ENCODE measurements at places on chromosomes 12 and 14.

DNA sequence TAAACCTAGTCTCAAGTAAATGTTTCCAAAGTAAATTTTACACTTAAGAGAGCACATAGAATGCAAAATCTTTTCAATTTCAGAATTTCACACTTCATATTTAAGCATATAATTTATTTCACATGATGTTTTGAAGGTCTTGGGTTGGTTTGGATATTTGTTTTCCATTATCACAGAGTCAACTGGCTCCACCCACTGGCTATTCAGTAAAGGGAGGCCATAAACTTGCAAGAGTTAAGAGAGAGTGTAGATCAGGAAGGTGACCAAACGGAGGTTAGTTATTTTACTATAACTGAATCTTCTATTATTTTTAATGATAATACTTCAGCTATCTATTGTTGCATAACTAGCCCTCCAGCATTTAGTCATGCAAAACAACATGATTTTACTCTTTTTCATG lies 6.2 kb upstream of the CPNE8 start:
- peak; percentile 4 for DNase-seq

DNA sequence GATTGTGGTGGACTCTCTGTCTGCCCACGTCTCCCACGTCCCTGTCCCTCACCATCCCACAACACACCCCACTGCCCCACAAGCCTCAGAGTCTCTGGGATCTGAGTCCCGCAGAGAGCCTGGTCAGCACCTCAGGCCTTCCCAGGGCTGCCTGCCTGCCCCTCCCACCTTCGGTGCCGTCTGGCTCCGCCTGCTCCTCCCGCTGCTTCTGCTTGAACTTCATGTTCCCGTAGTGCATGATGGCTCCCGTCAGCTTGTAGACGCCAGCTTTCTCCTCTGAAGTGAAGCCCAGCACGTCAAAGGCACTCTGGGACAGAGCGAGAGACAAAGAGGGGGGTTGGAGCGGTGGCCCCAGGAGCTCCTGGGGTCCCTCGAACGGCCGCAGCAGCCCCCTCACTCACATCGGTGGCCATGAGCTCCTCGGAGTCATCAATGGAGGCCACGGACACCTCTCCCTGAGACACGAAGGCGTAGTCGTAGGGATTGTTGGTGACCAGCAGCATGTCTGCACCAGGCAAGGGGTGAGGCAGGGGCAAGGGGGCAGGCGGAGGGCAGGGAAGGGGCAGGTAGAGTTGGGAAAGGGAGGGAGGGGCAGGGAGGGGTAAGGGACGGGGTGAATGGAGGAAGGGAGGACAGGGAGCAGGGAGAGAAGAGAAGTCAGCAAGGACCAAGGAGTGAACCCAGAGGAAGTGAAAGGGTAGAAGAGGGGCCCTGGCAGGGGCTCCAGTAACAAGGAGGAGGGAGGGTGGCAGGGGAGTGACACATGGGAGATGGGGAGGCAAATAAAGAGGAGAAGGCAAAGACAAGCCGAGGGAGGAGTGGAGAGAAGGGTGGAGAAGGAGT lies 5.6 kb downstream of the MYH6 start:
- no peak for DNase-seq

DNA sequence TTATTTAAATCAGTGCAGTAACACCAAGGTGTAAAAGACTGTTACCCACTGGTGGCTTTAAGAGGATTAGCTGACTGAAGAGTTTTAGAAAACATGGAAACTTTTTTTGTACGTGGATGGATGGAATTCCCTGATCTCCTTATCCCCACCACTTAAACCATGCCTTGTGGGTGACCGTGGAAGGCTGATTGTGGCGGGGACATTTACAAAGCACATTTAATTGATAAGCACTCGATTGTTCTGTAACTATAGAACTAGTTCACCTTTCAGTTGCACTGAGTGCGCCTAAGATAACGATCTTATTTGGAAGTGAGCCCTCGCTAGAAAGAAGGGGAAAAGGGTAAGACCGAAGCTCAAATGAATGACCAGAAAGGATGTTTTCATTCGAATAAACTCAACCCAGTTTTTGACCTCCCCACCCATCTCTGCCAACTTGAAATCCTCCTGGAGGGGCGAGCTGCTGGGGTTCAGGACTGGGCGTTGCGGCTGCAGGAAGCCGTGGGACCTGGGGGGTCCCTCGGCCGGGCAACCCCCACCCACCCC lies 688 bp upstream of the RASSF3 start:
- DNase-seq = no peak

DNA sequence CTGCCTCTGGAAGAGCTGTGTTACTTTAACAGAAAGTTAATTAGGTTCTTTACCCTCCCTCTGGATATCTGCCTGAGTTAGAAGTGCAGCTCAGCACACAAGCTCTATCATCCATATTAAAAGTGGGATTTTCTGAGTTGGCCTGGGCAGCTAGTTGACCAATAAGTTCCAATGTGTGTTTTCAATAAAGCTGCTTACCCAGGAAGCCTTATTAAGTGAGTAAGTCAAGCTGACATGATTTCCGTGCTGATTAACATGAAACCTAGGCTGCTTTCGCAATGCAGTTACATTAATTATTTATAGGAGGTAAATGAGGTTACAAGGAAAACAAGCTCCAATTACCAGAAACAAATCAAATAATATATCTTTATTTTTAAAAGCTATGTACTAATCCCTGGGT lies 4.8 kb downstream of the NEUROD4 start:
- no peak for DNase-seq

DNA sequence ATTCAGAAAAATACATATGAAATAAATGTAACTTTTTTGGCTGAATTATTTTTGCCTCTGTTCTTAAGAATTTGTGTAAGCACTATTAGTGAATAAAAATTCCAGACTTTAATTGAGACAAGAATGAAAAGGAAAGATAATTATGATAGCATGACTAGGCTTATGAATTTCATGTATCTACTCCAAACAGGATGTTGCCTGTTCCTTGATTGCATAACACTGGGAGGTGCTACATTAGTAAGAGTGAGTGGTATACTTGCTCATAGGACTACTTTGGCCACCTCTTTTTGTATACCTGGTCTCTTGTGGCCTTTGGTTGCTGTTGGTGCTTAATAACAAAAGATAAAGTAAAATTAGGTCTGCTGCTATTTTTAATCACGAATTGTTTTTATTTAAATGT lies 112.8 kb downstream of the NAV3 start:
- DNase-seq = no peak

- no peak for DNase-seq
These were observed 93.1 kb downstream of the PPM1H start for GRCh38 chr12:62841846-62842245.

DNA sequence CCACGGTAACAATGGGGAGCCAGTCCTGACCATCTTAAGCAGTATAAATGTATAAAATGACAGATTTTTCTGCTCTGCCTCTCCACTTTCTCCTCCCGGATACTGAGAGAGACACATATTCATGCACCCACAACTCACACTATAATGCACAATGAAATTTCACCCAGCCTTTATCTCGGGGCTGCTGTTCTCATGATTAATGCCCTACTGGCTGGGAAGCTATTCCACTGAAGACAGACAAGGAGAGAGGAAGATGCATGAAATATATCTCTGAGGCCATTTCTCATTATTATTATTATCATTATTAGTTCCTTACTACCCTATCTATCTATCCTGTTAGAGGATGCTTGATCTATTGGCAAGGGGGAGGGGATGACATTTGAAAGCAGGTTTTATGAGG lies 501.7 kb downstream of the DIO2 start:
- no peak for DNase-seq

DNA sequence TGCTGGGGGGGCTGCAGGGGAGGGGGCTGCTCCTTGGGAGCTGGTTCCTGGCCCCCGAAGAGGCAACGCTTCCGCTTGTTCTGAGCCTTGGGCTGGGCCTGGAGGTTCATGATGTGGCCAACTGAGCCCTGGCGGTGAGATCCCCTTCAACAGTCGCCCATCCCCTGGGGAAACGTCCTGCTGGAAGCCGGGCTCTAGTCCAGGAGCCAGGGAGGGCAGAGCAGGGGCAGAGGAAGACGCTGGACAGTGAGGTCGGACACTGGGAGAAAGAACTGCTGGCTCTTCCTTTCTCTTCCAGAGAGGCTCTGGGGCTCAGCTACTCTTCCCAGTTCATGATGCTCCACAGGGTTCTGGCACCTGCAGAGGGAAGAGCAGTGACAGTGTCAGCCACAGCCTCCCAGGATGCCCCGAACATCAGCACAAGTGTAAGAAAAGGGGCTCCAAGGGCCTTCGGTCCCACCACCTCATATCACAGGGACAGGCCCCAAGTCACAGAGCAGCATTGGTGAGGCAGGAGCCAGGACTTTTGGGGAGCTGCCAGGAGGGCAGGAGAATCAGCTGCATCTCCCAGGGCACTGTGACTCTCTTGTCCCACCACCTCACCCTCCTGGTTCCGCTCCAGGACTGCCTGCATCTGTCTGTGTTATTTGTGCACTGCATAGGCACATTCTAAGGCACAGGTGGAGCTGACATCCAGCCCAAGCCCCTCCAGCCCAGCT lies 25.9 kb upstream of the PNMA1 start:
- DNase-seq = no peak

- no peak for DNase-seq
These were observed 176.0 kb downstream of the TMEM121 start for GRCh38 chr14:105702275-105702817.

DNA sequence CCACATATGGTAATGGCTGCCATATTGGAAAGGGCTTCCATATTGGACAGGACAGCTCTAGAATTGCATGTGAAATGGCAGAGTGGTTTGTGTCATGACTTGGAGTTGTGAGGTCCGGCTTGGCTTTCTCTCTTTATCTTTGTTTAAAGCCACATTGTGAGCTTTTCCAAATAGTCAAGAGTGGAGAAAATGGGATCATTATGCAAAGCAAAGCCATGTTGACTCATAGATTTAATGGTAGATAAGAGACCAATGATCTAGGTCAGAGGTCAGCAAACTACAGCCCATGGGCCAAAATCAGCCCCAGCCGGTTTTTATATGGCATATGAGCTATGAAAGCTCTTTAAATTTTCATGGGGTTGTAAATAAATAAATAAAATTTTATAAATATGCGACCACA lies 449.1 kb downstream of the BCL11B start:
- no peak for DNase-seq

DNA sequence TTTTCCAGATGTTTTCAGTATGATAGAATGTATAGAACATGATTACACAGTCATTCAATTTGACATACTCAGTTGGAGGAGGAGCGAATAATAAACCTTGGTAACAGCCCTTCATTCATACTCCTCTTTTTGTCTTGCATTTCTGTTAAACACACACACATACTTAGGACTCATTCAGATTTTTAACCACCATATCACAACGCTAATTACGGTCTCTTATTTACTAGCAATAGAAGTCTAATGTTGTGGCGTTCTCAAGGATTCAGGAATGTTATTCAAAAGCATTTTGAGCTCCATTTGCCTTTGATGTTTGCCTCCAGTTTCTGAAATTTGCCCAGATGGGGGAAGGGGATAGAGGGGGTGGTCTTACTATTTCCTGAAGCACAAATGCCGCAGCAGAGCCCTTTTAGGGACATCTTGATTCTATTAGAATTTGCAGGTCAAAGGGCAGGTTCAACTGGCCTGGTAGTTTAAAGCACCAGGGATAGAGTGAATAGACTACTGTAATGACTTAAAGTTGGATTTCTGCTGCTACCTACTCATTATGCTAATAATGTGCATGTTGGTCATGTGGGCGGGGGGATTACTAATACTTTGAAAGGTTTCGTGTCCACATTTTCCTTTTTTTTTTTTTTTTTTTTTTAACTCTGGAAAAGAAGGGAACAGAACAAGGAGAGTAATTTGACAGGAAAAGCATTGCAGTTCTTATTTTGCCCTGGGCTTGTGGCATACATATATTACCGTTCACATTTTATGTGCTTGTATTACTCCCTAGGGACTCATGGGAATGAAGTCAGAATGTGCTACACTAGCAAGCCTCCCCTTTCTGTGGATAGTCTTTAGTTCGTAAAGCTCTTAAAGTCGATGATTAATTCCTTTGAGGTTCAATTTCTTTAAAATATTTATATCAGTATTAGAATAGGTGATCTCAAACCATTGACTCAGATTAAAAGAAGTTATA lies 226.8 kb downstream of the FBXL14 start:
- DNase-seq = no peak

GRCh38 chr12:107092669-107093416 lies 506 bp downstream of the CRY1 start:
- DNase-seq = no peak

DNA sequence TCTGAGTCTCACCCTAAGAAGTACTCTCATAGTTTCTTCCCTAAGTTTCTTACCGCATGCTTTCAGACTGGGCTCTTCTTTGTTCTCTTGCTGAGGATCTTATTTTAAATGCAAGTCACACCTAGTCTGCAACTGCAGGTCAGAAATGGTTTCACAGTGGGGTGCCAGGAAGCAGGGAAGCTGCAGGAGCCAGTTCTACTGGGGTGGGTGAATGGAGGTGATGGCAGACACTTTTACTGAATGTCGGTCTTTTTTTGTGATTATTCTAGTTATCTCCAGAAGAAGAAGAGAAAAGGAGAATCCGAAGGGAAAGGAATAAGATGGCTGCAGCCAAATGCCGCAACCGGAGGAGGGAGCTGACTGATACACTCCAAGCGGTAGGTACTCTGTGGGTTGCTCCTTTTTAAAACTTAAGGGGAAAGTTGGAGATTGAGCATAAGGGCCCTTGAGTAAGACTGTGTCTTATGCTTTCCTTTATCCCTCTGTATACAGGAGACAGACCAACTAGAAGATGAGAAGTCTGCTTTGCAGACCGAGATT lies 1.7 kb downstream of the FOS start:
- DNase-seq = no peak

DNA sequence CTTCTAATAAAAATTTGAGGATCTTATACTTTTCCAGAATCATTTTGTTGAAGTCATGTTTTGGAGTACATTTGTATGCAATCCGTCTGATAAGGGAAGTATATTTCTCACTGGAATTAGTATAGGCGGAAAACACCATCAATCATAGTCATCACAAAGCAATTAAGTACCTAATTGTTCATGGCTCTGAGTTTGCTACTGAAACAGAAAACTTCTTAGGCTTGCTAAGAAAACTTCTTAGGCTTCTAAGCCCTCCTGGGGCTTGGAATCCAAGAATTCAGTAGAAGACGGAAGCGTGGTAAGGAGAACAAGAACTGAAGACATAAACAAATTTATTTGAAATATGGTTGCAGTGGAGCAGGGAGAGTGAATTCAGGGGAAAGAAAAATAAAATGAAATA lies 636.3 kb downstream of the DIO2 start:
- DNase-seq = no peak

DNA sequence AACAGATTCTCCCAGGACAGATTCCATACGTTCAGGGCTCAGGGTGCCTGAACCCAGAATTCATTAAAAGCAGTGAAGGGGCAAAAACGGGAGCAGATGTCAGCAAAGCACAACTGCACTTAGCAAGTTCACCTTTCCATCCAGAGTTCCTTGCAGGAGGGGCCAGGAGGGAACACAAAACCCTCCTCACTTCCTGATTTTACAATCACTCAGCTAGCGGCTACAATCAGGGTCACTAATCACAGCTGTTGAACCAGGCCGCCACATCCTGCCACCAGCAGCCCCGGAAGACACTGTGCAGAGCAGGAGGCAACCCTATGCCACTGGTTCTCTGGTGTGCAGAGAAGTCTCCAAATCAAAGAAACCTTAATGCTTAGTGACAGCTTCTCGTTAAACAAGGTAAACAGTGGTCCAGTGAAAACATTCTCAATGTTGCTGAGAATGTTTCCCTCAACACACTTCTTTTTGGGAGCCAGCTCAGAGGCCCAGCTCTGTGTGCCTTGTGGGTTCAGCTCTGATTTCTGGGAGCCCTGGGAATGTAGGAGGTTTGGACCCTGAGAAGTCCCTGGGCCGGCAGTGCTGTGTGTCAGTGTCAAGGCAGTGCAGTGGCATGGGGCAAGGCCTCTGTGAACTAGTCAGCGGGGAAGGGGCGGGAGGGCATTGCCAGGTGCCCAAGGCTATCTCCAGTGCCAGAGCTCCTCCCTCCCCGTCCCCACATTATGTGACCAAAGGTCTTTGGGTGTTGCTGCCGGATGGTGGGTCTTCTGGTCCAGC lies 54.5 kb downstream of the VCPKMT start:
- DNase-seq = peak; percentile 74

Measured in bone marrow (tissue), 2 donors.